ENCODE measurements at places on chromosomes 16 and 17.

GRCh38 chr16:81786321-81786720 lies 7.2 kb downstream of the PLCG2 start:
- no peak for DNase-seq

GRCh38 chr17:67639979-67640378 lies 77.8 kb upstream of the NOL11 start:
- DNase-seq = no peak

DNA sequence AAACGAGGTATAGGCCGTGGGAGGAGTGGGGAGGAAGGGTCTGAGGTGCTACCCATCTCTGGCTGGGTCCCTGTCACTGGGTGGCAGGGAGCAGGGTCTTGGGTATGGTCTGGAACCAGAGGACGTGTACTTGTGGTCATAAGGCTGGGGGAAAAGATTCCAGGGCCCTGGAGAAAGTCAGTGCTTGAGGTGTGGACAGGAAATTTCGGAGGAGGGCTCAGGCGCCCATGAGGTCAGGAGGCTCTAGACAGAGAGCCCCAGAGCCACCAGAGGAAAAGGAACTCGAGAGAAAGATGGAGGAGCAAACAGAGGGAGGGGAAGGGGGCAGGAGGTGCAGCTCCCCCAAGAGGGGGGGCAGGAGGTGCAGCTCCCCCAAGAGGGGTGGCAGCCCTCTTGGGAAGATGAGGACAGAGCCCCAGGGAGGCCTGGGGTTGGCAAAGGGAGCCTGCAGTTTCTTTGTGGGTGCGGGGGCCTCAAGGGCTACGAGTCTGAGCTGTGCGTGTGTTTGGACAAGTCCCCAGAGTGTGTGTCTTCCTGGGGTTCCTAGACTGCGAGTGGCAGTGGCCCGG lies 683 bp upstream of the SLC7A6 start:
- no peak for DNase-seq

- DNase-seq = no peak
Measured at GRCh38 chr17:38674014-38674748, 576 bp downstream of the EPOP start.

- DNase-seq = no peak
Measured at GRCh38 chr16:63458846-63459245, 1422.6 kb upstream of the CDH8 start.

- no peak for DNase-seq
Measured at GRCh38 chr17:17628388-17629008, 37.0 kb upstream of the PEMT start.

- DNase-seq = no peak
Measured at GRCh38 chr16:61421111-61421510, 615.1 kb downstream of the CDH8 start.
